ENCODE measurements at places on chromosomes 16 and 17.

DNA sequence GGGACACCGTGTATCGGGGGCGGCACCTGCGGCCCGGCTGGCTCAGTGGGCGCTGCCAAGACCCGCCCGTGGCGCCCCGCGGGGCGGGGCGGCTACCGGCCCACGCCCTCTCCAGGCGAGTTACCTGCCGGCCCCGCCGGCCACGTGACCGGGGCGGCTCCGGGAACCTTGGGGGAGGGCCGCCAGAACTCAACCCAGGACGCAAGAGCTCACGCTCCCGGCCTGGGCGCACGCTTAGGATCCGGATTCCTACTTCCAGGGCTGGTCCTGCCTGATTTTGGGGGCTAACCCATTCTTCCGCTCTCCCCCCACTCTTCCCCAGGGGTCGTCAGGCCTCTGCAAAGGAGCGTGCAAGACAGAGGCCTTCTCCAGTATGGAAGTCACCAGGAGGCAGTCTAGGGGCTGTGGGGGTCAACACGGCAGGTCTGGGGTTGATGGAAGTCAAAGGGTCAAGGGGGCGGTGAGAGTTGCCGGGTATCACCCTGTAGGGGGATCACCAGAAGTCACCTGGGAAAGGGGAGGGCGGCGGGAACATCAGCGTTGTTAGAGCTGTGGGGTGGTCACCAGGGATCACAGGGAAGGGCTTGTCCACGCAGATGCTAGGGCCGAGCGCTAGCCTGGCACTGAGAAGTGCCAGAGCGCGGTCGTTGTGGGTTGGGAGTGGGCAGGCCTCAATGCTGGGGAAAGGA, 354 bp upstream of the ESRP2 start:
- DNase-seq, result peak; percentile 12

DNA sequence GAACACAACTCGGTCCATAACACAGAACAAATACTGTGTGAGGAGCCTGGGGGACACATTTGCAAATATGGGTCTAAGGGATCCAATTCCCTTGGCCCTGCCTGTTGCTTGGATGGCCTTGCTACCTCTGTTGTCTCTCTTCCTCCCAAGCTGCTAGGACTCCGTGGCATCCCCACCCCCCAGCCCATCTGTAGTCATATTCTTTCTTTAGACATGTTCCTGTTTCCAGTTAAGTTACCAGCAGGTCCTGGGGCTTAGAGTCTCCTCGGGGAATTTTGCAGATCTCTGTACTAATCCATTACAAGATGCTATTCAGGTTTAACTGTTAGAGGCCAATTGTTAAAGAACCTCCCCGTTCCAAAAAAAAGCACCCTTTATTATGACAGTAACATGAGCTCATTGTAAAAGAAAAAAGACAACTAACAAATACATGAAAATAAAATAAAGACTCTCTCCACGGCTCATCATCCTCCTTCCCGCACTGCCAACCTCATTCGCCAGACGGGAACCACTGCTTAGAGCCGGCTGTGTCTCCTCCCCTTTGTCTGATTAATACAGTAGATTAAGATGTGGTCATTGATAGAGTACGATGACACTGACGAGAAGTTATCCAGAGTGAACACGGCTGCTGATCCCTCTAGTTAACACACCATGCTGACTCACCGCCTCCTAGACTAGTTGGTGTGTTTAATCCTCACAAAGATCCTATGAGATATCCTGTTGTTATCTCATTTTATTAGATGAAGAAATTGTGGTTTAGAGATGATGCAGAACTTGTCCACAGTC, 22.2 kb downstream of the HS3ST4 start:
- DNase-seq, result no peak

DNA sequence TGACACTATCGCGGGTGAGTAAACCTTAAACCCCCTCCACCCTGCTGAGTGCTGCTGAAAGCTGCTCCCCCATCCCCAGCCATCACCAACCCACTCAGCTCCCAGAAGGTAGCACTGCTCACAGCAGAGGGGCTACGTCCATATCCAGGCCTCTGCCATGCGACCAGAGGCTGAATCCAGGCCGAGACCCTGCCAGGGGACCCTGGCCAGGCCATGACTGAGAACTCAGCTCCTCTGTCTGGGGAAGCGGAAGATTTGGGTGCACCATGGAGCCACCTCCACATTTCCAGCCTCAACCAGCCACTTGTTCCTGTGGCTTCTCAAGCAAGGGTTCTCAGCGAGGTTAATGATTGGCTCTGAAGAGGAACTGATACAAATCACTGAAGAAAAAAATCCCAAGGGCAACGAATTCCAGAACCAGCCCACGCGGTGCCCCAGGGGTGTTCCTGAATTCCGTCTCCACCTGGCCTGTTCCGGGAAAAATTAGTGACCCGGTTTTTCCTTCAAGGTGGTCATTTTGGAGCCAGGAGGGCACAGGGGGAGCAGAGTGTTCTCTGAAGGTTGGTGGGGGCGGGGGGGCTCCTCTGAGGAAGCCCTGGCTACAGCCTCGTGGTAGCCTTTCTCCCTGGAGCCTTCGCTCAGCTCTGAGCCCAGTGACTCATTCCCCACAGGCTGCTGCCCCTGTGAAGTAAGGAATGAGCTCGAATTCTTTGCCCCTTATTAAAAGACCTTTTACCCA, 9.3 kb upstream of the SLC16A5 start:
- DNase-seq, result no peak

- no peak for DNase-seq
Measured at GRCh38 chr16:69363281-69363717, 11.7 kb upstream of the TMED6 start.

DNA sequence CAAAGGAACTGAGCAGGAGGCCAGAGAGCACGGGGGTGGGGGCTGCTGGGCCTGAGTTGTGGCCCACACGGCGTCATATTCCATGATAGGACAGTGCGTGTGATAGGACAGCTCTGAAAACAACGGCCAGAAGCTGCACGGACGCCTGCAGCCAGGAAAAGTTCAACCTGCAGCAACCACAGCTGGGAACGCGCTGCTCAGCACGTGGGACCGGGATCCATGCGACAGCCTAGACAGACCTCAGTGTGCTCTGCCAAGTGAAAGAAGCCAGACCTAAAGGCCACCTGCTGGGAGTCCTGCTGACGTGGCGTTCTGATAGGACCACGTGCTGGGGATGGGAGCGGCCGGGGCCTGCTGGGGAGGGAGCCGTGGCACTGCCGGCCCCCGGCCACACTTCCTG, 21.6 kb downstream of the CTU2 start:
- DNase-seq, result no peak

DNA sequence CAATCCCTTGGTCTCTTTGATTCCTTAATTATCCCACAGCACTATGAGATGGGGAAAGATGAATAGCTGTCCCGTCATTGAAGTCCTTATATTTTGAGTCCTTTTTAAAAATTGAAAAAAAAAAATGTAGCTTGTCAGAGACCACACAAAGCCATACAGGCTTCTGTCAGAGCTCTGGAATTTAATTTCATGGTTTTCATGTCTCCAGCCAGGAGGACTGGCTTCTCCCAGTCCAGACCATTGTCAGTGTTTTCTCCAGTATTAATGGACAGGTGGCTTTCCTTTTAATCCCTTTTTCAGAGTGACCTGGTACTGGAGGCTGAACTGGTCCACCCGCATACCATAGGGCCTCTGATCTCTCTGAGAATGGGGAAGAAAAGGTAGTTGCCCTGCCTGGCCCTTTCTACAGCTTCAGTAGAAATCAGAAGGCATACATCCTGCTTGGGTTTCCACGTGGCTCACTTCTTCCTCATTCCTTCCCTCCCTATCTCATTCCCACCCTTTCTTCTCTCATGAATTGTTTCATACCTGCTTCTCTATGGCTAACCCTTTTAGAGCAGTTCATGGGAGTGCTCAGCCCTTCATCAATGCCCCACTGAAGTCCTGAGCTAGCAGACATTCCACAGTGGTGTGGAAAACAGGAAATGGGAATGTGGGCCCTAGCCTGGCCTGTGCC, 29.1 kb downstream of the TRIM16 start:
- DNase-seq, result no peak

GRCh38 chr16:12833926-12834325, 30.2 kb upstream of the CPPED1 start:
- no peak for DNase-seq

DNA sequence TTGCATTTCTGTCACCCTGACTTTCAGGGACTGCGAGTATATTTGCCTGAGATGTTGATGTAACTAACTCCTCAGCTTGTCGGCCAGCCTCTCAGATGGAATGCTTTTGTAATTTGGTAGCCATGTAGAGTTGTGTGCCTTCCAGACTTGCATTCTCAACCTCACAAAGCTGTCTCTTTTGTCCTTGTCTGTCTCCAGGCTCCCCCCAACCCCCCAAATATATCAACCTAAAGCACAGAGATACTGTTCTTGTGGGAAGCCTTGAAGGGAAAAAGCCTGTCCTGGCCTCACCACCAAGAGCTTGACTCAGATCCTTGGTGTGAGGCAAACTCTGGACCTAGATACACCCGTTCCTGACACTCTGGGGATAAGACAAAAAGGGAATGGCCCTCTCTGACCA, 18.4 kb downstream of the SAP30BP start:
- no peak for DNase-seq

- no peak for DNase-seq
Measured at GRCh38 chr16:19757762-19758595, 39.9 kb downstream of the IQCK start.

- no peak for DNase-seq
Measured at GRCh38 chr17:19001907-19002590, 2.5 kb downstream of the FAM83G start.

DNA sequence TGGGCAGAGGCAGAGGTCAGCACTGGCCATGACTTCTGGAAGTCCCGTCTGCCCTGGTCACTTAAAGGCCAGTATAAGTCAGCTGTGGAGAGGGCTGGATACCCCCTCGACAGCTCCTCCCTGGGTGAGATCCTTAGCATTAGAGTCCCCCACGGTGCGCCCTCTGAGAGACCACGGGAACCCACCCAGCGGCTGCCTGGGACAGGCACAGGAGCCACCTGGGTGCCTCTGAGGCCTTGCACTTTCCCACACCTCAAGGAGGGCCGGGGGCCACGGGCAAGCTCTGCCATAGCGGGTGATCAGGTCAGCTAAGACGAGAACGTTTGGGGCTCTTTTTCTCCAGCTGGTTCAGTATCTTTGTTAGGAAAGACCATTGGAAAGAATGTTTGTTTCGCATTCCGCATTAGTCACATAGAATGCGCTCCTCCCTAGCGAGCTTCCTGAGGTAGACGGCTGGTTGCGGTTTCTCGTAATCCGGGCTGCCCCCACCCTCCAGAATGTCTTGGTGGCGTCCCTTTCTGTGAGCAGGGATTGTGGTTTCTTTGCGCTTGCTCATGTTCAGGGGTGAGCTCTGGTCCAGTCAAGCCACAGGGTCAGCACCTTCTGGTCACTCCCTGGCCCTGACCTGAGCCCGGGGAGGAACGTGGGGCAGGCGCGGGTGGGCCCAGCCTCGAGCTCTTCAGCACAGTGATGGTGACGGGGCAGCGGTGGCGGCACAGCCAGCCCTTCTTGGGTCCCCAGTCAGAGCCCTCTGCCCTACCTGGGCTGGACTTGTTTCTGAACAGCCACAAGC, 25.2 kb downstream of the NME3 start:
- DNase-seq, result no peak

DNA sequence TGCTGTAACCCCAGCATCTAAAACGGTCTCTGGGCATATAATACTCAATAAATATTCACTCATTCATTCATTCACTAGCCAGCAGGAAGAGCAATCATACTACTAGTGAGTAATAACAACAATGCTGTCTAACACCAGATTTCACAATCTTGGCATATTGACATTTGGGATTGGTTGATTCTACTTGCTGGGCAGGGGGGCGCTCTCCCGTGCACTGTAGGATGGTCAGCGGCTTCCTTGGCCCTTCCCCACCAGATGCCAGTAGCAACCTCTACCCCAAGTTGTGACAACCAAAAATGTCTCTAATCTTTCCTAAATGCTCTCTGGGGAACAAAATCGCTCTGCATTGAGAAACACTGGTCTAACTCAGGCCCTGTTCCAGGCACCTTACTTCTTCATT, 20.7 kb downstream of the WFDC1 start:
- no peak for DNase-seq

DNA sequence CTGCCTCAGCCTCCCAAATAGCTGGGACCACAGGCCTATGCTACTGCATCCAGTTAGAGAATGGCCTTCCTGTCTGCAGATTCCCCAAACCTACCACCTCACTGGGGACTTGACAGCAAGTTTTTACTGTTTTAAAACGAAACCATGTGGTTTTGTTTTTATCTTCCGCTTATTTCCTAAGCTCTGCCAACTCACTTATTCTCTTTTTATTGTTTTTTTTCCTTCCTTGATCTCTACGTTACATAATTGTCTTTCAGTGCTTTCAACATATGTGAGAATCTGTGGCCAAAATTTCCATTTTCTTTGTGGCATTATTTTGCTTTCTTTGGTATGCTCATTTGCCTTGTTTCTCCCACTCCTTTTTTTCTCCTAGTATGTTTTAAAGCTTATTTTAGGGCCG, 14.6 kb upstream of the SLC38A7 start:
- no peak for DNase-seq

DNA sequence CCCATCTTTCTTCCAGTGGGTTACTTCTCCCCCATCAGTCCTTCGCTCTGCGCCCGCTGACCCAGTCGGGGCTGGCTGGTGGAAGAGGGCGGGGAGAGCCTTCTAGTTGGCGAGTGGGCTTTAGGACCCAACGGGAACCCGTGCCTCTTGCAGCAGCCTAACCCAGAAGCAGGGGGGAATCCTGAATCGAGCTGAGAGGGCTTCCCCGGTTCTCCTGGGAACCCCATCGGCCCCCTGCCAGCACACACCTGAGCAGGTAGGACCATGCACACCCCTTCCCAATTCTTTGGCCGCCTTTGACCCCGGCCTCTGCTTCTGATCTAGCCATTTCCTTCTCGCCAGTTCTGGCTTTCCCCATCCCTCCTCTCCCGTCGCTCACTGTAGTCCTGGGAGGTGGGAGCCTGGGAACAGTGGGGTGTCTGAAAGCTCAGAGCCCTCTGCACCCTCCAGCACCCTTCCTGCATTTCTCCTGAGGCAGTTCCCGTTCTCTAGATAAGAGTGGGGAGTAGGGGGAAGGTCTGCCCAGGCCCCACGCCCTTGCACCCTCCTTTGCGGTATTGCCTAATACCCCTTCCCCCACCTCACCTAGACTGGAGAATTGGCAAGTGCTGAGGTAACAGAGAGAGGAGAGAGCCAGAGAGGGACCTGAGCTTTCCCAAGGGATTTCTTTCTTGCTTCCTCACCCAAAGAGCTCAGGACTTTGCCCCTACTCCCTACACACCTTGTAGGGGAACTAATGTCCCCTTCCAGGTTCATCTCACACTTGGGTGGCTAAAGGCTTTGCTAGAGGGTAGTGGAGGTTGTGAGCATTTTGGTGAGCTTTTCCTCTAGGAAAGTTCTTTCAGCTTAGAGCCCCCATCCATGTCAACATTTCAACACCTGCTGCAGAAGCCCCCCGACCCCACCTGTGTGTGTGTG, at the start of gene RARA:
RARA (plus strand) TSS at position 150 of the 918 bp plus-strand sequence. CDS start 22,039 bp downstream, outside the sequence.
- no peak for DNase-seq

GRCh38 chr17:330993-331701, 21.5 kb downstream of the RPH3AL start:
- no peak for DNase-seq

DNA sequence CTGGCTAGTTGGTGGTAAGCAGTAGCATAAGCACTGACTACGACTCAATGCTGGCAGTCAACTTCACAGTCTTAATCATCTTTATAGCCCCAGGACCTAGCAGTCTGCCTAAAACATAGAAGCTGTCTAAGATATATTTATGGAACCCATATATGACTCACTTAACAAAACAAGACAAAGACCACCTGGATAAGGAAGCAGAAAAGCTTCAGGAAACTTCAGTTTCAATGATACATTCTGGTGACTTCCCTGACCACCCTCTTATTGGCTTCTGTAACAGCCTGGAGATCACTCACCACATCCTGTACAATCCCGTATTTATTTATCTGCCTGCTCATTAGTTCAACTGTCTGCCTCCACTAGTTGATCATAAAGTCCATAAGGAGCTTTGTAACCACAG, 95.5 kb downstream of the PMP22 start:
- no peak for DNase-seq
